ENCODE measurements at places on chromosomes 13 and 19.

DNA sequence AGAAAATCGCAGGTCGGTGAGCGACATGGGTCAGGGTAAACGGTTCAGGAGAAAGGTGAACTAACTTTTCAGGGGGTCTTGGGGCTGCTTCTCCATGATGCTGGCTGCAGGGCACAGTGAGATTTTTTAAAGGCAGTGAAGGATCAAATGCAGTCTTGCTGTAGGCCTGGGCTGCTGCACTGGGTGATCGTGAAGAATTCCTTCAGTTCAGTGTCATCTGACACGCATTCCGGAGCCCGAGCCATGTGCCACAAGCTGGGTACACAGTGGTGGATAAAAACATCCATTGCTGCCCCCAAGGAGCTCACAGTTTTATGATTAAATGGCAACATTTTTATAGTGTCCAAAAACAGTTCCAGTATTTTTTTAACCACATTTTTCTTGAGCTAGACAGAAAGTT lies 56.3 kb upstream of the GPR12 start:
- DNase-seq, result no peak

- no peak for DNase-seq
Observed at GRCh38 chr13:93409816-93410215, 183.2 kb downstream of the GPC6 start.

GRCh38 chr19:5360003-5360780 lies 19.6 kb upstream of the PTPRS start:
- no peak for DNase-seq

GRCh38 chr13:102569488-102569887 lies 27.3 kb upstream of the TPP2 start:
- DNase-seq, result no peak

DNA sequence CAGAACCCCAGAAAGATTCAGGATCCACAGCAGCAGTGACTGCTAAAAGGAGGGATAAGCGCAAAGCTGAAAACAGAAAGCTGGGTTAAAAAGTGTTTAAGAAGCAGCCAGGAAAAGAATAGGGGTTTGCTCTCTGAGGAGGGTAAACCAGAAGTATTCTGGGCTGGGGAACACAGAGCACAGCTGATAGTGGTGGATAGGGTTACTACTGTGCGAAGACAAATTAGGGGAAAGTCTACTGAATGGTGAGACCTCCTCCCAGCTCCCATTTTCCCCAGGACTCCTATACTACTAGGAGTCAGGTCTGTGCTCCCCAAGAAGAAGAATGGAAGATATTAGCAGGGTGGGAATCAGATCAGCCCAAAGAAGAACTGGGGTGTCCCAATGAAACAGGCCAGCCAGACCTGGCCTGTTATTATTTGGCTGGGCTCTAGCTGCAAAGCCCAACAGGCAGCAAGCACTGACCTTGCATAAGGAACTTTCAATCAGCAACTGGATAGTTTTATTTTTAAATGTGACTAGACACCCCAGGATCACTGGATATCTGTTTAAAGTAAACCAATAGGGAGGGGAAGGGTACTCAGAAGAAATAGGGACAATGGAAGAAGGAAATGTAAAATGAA lies 43.5 kb upstream of the SERTM1 start:
- DNase-seq, result no peak

- no peak for DNase-seq
Observed at GRCh38 chr19:21046489-21046888, 26.0 kb downstream of the ZNF430 start.

DNA sequence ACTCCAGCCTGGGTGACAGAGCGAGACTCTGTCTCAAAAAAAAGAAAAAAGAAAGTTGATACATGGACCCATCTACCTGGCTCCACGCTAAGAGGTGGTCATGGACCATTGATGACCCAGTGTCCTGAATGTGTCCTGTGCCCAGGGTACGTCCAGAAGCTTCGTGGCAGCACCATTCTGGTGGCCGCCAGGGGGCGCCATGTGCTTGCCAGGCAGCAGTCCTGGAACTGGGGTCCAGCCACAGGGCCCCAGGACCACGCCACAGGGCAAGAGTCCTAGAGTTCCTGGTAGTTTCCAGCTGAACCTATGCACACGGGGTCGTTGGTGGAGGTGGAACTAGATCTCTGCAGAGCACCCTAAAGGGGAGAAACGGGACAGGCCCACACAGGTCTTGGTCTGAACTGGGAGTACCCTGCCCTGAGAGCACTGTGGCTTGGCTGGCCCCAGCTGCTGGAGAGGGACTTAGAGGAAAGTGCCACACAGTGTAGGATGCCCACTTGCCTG lies 19.9 kb upstream of the FBXO27 start:
- DNase-seq, result peak; percentile 71

GRCh38 chr13:30442926-30443325 lies 20.6 kb downstream of the UBE2L5 start:
- no peak for DNase-seq
